Activated CD8-positive, alpha-beta memory T cell treated with anti-CD3 and anti-CD28 coated beads for 4 hours (primary cell): ENCODE measurements at places on chromosomes 13 and 19.
A peak's percentile ranks its signal among the peaks of the same experiment; 100 is the strongest.

DNA sequence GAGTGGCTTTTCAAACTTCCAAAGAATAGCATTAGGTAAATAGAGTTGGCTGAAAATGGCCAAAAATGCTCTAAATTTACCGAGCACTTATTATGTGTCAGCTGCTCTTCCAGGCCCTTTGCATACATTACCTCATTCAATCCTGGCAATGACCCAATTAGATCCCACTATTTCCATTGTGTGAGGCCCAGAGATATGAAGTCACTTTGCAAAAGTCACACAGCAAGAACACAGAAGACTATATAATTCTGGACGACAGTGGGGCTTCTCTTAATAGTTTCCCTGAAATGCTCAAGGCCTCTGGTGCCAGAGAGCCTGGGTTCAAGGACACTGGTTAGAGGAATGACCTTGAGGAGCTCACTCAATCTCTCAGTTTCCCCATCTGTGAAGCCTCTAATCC, 146.8 kb downstream of the IER2 start:
- no peak for DNase-seq

- DNase-seq, result no peak
Measured at GRCh38 chr13:38900188-38900587, 90.4 kb downstream of the STOML3 start.

DNA sequence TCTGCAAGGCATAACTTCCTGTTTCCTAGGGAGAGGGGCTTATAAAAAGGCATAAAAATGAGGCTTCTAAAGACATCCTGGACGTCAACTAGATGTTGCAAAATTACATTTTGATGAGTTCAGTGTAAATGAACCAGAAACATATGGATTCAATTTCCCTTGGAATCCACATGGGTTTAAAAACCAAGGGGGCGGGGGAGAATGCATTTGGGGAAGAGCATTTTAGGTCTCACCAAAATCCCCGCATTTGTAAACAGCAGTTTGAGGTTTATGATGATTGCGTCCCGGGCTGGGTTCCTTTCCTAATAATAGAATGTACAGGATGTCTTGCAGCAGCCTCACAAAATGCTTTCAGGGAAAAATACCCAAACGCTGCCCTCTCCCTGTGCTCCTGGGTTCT, 407.8 kb downstream of the ZNF536 start:
- no peak for DNase-seq

DNA sequence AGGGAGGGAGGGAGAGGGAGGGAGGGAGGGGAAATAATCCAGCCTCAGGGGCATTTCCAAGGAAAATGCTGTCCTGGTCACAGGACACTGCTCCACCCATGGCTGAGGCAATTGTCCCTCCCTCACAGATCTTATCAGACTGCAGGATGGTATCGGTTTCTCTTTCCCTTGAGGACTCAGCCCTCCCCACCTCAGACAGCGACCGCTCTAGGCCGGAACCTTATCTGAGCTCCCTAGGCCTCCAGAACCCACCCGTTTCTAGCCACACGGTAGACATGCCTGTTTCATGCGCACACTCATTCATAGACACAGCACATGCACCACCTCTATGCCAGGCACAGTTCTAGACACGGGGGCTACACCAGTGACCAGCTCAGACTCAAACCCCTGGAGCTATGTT, 10.0 kb upstream of the IZUMO2 start:
- no peak for DNase-seq

DNA sequence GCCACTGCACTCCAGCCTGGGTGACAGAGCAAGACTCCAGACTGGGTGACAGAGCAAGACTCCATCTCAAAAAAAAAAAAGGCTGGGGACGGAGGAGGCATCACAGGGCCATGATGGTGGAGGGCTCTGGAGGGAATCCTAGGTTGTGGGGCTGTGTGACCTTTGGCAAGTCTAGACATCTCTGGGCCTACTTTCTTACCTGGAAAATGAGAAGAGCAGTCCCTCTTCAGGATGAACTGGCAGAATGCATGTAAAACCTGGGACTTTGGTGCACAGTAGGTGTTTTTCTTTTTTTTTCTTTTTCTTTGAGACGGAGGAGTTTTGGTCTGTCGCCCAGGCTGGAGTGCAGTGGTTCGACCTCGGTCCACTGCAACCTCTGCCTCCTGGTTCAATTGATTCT, 13.7 kb downstream of the CIB3 start:
- DNase-seq, result no peak

GRCh38 chr13:74134777-74135325, 647 bp upstream of the KLF12 start:
- no peak for DNase-seq

GRCh38 chr13:59755632-59756290, 408.0 kb downstream of the DIAPH3 start:
- no peak for DNase-seq

GRCh38 chr13:39684531-39685137, 29.2 kb downstream of the COG6 start:
- DNase-seq, result no peak

- DNase-seq, result no peak
Measured at GRCh38 chr19:42270346-42271044, 1.4 kb downstream of the CIC start.

GRCh38 chr19:38739440-38740256, 4.6 kb downstream of the CAPN12 start:
- no peak for DNase-seq

GRCh38 chr19:34432797-34433196, 4.6 kb downstream of the UBA2 start:
- DNase-seq, result no peak

DNA sequence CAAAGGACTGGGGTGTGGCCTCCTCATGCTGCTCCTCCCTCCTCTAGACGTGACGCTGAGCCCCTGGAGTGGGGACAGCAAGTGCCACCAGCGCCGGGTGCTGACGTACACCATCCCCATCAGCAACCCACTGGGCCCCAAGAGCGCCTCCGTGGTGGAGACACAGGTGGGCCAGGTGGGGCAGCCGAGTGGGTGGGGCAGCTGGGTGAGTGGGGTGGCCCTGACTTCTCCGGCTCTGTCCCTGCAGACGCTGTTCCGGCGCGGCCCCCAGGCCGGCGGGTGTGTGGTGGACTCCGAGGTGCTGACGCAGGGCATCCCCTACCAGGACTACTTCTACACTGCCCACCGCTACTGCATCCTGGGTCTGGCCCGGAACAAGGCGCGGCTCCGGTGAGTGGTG, 11.1 kb upstream of the SCN1B start:
- DNase-seq, result no peak

DNA sequence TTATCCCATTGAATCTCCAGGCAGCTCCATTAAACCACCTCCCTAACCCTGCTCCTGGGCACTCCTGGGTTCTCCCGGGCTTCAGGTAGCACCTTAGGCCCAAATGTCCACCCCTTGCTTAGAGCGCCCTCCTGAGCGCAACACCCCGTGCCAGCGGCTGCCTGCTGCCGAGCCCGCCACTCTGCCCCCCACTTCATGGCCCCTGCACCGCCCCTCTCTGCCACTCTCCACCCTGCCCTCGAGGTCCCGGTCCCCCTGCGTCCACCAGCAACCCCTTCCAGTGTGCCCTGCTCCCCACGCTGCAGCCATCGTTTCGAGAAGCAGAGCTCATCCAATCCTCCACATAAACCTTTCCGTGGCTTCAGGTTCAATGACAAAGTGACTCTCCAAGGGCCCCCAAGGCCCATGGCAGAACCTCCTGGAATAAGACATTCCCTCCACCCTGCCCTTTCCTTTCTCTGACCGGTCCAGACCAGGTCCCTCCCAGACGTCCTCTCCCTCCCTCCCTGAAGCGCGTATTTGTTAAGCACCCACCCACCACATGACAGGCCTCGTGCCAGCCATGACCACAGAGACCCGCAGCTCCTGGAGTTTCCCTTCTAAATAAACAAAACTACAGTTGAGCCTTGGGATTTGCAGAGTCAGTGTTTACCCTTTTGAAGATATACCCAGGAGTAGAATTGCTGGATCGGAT, 66.6 kb downstream of the ARHGEF18 start:
- no peak for DNase-seq

DNA sequence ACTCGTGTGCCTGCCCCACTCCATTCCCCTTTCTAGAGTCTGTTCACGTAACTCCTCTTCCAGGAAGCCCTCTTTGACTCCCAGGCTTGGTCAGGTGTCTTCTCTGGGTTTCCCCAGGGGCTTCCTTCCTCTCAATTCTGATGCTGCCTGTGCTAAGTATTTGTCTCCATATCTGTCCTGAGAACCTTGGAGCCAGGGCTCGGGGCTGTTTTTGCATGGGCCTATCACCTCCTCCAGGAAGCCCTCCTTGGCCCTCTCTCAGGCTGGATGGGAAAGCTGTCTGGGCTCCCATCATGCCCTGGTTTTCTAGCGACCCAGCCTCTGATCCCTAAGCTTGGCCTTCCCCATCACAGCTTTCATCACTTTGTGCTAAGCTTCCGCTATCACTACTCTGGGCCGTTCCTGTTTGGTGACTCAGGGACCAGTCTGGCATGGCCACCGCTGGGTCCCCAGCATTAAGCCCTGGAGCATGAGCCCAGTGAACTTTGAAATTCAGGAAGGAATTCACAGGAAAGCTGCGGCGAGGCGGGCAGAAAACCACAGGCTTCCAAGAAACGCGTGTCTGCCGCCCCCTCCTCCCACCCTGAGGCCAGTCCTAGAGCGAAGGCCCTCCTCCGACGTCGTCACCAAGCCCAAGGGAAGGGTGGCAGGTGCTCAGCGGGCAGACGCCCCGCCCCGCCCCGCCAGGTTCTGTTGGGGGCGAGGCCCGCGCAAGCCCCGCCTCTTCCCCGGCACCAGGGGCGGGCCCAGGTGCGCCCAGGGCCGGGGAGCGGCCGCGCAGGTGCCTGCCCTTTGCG, 486 bp upstream of the SPINT2 start:
- peak; percentile 30 for DNase-seq

- no peak for DNase-seq
Measured at GRCh38 chr19:3243819-3244700, 19.6 kb downstream of the CELF5 start.

DNA sequence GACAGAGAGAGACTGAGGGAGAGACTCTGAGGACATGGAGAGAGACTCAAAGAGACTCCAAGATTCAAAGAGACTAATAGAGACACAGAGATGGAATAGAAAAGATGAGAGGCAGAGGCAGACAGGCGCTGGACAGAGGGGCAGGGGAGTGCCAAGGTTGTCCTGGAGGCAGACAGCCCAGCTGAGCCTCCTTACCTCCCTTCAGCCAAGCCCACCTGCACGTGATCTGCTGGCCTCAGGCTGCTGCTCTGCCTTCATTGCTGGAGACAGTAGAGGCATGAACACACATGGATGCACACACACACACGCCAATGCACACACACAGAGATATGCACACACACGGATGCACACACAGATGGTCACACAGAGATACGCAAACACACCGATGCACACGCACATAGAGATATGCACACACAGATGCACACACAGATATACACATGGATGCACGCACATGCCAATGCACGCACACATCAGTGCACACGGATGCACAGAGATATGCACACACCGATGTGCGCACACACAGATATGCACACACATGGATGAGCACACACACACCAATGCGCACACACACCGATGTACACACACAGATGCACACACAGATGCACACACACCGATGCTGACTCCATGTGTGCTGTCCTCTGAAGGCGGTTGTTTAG, 3.3 kb upstream of the F10 start:
- no peak for DNase-seq

DNA sequence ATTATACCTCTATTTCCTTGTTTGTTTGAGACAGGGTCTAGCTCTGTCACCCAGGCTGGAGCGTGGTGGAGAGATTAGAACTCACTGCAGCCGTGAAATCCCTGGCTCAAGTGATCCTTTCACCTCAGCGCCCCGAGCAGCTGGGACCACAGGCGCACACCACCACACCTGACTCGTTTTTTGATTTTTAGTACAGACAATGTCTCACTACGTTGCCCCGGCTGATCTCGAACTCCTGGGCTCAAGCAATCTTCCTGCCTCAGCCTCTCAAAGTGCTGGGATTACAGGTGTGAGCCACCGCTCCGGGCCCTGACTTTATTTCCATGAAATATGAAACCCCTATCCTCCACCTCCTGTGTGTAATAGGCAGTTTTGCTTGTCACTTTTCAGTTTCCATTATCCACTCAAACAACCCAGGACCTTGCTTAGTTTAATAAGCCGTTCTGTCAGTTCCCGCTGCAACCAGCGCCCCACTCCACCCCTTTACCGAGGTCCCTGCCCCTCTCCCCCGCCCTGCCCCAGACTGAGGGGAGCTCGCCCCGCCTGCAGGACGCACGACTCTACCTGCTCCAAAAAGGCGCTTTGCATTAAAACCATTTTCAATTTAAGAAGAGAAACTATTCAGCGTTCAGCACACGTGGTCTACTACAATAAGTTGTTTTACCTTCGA, 16.9 kb downstream of the ZNF816 start:
- DNase-seq, result no peak

- DNase-seq, result no peak
Measured at GRCh38 chr13:70255406-70255991, 147.2 kb upstream of the KLHL1 start.

DNA sequence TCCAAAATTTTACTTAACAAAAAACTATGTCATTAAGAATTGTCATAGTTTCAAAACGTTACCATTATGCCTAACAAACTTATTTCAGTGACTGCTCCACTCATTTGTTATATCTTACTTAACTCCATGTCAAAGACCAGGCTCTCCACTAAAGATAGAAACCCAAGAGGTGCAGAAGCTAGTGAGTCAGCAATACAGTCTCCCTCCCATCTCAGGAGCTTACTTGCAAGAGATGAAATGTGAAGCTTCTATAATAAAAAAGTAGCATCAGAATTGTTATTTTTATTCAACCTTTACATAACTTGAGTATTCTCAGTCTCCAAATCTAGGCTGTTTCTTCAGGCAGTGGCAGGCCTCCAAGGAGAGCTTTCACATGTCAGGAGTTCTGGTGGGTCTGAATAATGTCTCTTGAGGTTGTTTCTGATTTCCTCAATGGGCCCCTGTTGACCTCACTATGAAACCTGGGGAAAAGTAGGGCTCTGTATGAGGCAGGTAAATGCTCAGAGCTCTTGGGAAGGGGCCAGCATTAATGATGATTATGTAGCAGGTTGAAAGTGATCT, 242.0 kb downstream of the NDFIP2 start:
- DNase-seq, result no peak

- no peak for DNase-seq
Measured at GRCh38 chr13:50209631-50210030, 194.4 kb downstream of the KCNRG start.

DNA sequence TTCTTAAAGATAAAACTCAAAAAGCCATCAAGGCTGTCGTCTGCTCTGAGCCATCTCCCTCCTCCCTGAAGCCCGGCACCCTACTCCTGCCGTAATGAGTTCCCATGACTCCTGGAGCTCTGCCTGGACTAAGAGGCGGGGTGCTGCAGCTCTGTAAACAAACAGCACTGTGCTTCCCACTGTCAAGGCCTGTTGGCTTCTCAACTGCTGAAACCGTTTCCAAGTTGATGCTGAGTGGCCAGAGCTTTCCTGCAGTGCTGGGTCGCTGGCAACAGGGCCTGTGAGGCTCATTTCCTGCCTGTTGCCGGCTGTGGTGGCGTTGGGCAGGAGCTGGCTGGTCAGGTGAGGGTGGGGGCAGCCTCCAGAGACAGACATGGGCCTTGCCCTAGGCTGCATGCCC, 26.7 kb upstream of the ISYNA1 start:
- DNase-seq, result no peak

- DNase-seq, result no peak
Measured at GRCh38 chr19:29841209-29841558, 29.4 kb downstream of the CCNE1 start.

- no peak for DNase-seq
Measured at GRCh38 chr13:45368005-45368404, 27.0 kb upstream of the TPT1 start.
